ENCODE measurements at places on chromosomes 11 and 22. TPM values are rescaled to one million over a fixed set of nuclear protein-coding genes. Genes with fewer than 3 reads are reported as not detected.

GSTT2B gene
- total RNA-seq: not detected

DNA sequence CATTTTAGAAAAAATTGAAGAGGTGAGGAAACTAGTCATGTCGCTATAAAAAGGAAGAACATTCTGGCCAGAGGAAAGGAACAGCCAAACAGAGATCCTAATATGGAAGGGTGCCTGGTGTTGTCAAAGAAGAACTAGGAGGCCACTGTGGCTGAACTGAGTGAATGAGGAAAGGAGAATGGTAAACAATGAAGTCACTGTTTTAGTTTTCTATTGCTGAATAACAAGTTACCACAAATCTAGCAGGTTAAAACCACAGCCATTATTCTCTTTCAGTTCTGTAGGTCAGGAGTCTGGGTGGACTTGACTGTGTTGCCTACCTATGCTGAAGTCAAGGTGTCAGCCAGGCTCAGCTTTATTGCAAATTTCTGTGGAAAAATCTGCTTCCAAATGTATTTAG lies 549.3 kb upstream of the CCDC90B start:
- H3K4me1 ChIP-seq: no peaks in the 10 kb centered on the region
- no peak for DNase-seq
- no peaks in the 10 kb centered on the region for H3K36me3 ChIP-seq
- no peak overlapping the region for H3K4me3 ChIP-seq

- H3K36me3 ChIP-seq: no peaks in the 10 kb centered on the region
- H3K4me1 ChIP-seq: peaks cover 22% of the 10 kb centered on the region
- H3K27ac ChIP-seq: no peak overlapping the region
- peak overlapping the region; percentile 34 for H3K4me3 ChIP-seq
- peaks cover 8% of the 10 kb centered on the region for H3K27me3 ChIP-seq
Observed at GRCh38 chr22:40684728-40685127, 5.4 kb downstream of the MCHR1 start.

OR10D3 gene
- not detected for total RNA-seq

GRCh38 chr22:29658176-29658575 lies 54.7 kb downstream of the NF2 start:
- H3K36me3 ChIP-seq: peaks cover 48% of the 10 kb centered on the region
- no peaks in the 10 kb centered on the region for H3K27me3 ChIP-seq
- H3K4me3 ChIP-seq: no peak overlapping the region
- no peaks in the 10 kb centered on the region for H3K4me1 ChIP-seq
- no peak overlapping the region for H3K27ac ChIP-seq

MN1 gene
- total RNA-seq: 0.28 TPM

- H3K27me3 ChIP-seq: no peaks in the 10 kb centered on the region
- no peaks in the 10 kb centered on the region for H3K36me3 ChIP-seq
- no peak for DNase-seq
- no peak overlapping the region for H3K4me3 ChIP-seq
Observed at GRCh38 chr11:134372536-134372935, 39.5 kb downstream of the B3GAT1 start.

- peak; percentile 64 for DNase-seq
- H3K4me1 ChIP-seq: peaks cover 10% of the 10 kb centered on the region
- H3K27ac ChIP-seq: no peak overlapping the region
- no peaks in the 10 kb centered on the region for H3K27me3 ChIP-seq
Observed at GRCh38 chr22:30649430-30650007, 13.9 kb downstream of the SLC35E4 start.

KCTD14 gene
- 0.34 TPM for total RNA-seq

- no peaks in the 10 kb centered on the region for H3K4me1 ChIP-seq
- no peak overlapping the region for H3K4me3 ChIP-seq
- no peak for DNase-seq
- no peaks in the 10 kb centered on the region for H3K27me3 ChIP-seq
- no peaks in the 10 kb centered on the region for H3K36me3 ChIP-seq
- no peak overlapping the region for H3K27ac ChIP-seq
Observed at GRCh38 chr11:73233692-73234470, 15.8 kb downstream of the P2RY2 start.

DNA sequence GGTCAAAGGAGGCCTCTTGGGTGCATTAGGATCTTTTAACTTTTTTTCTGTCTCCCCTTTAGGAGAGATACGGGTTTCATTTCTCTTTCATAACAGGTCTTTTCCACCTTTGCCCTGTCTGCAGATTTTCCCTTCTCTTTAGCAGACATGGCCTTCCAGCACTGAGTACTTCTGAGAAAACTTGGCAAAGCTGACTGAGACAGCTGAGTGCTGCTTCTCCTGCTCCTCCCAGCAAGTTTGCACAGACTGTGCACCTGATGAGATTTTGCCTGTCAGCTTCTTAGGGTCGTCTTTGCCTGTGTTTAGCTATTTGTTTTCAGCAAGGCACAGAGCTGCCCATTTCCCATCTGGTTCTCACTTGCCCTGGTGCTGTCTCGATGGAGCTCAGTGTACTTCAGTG lies 87.5 kb upstream of the TBCEL start:
- no peak for DNase-seq
- H3K27ac ChIP-seq: no peak overlapping the region
- H3K4me3 ChIP-seq: no peak overlapping the region
- H3K36me3 ChIP-seq: no peaks in the 10 kb centered on the region
- peaks cover 13% of the 10 kb centered on the region for H3K27me3 ChIP-seq

DNA sequence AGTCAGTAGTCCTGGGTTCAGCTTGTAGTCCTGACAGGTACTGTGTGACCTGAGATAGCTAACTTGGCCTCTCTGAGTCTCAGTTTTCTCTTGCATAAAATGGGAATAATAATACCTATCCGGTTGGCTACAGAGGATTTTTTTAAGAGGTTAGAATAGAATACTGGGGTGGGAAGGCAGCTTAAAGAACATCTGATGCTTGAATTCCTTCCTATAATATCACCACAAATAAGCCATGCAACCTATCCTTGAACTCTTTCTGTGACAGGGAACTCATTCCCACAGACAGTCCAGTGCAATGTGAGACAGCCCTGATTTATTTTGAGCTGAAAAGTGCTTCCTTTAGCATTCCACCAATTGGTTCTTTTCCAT lies 110.1 kb downstream of the CCDC81 start:
- H3K36me3 ChIP-seq: no peaks in the 10 kb centered on the region
- no peaks in the 10 kb centered on the region for H3K27me3 ChIP-seq
- no peak overlapping the region for H3K4me3 ChIP-seq
- H3K27ac ChIP-seq: no peak overlapping the region
- H3K4me1 ChIP-seq: no peaks in the 10 kb centered on the region

DNA sequence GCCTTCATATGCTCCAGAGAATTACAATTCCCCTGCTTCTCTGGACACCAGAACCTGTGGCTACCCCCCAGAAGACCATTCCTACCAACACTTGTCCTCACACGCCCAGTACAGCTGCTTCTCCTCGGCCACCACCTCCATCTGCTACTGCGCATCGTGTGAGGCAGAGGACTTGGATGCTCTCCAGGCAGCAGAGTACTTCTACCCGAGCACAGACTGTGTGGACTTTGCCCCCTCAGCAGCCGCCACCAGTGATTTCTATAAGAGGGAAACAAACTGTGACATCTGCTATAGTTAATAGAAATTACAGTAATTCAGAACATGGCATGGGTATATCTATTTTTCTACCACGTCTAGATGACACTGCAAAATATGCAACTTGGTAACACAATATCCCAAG lies 9.8 kb downstream of the POU2AF3 start:
- H3K27ac ChIP-seq: no peak overlapping the region
- no peak overlapping the region for H3K4me3 ChIP-seq
- DNase-seq: no peak
- no peaks in the 10 kb centered on the region for H3K36me3 ChIP-seq

NAV2 gene
- 0.64 TPM for total RNA-seq

DNA sequence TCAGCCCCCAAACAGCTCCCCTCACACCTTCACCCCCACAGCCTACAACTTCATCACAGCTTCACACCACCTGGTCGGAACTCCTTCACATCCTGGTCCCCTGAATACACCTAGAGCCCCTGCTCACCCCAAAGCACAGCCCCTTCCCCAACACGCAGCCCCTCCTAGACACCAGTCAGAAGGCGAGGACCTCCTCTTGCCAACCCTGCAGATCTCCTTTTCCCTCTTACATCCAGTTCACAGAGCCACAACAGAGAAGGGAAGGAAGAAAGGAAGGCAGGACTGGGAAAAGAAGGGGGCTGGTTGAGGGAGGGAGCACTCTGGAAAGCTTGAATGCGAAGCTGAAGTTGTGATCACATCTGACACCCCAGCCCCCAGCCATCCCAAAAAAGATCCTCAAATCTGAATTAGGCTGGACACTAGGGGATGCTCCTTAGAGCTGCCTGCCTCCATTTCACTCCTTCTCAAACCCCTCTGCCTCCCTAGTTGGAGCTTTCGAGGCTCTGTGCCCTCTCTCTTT lies 629 bp downstream of the CCKBR start:
- no peaks in the 10 kb centered on the region for H3K36me3 ChIP-seq
- no peak for DNase-seq
- peak overlapping the region; percentile 44 for H3K4me3 ChIP-seq
- H3K27ac ChIP-seq: no peak overlapping the region
- peaks cover 61% of the 10 kb centered on the region for H3K27me3 ChIP-seq

LUZP2 gene
- not detected for total RNA-seq
